ENCODE measurements at places on chromosomes 7 and 10.

- no peak for DNase-seq
Measured at GRCh38 chr10:47261121-47261520, 38.9 kb upstream of the GDF10 start.

- no peak for DNase-seq
Measured at GRCh38 chr10:1147810-1148209, 91.6 kb downstream of the WDR37 start.

- DNase-seq: no peak
Measured at GRCh38 chr7:92632791-92633190, 42.6 kb upstream of the FAM133B start.

DNA sequence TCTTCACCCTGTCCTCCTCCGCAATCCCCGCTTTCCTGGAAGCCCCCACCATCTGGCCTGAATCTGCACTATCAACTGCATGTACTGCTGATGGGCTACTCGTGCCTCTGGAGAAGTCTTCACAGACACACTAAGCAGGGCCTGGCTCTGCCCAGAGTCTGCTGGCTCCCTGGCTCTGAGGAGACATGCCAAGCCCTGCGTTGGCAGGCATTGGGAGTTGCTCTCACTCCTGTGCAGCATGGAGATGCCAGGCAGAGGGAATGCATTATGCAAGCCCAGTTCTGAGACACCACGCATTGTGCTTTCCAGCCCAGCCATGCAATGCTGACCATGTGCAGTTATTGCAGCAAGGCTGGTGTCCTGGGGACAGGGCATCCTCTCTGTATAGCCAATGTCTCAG lies 314.6 kb downstream of the CXCL12 start:
- no peak for DNase-seq

DNA sequence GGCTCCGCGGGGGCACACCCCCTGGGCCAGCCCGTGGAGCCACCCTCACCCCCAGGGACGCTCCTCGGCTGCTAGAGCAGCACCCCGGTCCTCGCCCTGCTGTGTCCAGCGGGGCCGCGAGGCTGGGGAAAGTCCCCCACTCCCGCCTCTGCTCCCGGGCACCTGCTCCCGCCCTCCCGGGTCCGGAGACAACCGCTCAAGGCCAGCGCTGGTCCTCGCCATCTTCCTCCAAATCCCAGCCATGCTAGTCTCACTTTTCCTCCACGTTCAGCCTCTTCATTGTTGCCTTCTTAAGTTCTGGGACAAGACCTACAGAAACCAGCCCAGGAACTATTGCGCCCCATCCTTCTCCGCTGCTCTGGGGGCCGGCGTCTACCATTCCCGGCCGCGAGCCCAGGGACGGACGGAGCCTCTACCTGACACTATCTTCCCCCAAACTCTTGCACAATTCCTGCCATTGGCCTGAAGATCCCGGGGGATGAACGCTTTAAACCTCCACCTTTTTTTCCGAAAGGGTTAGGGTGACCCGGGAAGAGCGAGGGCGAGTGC lies 4.8 kb upstream of the KCP start:
- no peak for DNase-seq

- no peak for DNase-seq
Measured at GRCh38 chr10:98642281-98642680, 195.5 kb upstream of the HPS1 start.

GRCh38 chr10:70974351-70974901 lies 86.1 kb upstream of the PCBD1 start:
- DNase-seq: no peak

DNA sequence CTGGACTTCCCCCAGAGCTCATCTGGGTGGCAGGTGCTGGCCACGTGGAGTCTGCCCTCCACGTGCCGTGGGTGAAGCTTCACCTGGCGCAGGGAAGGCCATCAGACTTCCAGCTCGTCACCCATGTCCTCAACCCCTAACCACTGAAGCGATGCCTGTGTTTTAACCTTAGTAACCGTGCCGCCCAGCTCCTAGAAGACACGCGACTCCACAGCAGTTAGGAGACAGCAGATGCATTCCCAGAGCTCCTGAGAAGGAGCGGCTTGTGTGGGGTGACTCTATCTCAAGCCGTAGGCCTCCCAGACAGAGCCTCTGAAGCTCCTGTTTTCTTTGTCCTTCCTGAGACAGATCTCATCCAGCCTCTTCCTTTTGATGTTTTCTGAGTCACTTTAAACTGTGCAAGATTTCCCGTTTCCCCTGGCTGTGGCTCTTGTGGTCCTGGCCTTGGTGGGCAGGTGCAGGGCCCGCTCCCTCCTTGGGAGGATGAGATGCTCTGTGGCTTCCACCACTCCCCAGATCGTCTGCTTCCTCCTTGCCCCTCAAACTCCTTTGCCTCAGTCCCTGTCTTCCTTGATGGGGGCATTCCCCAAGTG lies 41.4 kb upstream of the AP5Z1 start:
- no peak for DNase-seq

DNA sequence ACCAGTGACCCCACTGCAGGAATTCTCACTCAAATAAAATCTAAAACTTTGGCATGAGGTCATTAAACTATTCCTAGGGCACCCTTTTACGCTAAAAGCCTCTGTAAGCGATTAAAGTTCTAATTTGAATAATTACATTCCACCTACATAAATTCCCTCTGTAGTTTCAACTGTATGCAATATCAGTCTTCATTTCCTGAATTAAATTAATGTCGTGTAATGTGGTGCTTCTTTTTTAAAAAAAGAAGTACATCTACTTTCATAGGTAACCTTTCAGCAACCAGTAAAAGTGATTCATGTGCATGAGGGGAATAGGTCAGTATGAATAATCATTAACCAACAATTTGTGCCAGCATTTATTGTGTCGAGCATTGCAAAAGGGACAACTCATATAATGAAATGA lies 44.7 kb downstream of the IMMP2L start:
- no peak for DNase-seq

DNA sequence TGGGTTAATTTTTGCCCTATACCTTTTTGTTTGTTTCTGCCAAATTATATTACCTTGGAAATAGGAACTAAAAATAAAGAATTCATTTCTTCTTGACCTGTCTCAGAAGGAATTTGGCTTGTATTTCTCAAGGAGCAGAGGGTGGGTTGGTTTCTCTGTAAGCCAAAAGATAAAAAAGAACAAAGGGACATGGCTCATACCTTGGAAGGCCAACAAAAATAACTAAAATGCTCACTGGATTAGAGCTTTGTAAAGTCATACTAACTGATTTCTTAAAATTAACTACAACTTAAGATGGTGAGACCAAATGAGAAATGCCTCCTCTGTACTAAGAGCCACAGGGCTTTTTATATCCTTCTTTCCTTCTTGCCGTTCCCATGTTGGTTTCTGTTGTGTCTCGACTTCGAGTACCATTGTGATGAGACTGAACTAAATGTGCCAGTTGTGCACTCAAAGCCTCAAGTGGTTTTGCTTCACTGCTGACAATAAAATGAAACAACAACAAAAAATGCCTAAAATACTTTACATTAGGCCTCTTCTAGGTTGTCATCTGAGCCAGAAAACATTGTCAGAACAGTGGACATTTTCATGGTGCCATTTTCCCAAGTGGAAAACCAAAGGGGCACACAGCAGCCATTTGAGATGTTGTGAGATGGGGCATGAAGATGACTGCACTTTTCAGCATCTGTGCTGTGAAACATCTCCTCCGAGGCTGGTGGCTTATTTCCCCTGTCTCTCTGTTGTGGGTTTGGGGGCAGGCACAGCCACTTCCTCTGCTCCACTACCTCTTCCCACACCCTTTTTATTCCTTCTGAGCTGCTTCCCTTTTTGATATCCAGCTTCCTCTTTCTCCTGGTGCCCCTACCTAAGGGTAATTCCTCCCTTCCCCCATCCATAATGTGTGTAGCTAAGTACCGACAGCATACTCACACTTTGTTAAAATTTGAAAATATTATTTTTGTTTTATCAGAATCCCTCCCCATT lies 51.8 kb upstream of the AGR3 start:
- DNase-seq: no peak

DNA sequence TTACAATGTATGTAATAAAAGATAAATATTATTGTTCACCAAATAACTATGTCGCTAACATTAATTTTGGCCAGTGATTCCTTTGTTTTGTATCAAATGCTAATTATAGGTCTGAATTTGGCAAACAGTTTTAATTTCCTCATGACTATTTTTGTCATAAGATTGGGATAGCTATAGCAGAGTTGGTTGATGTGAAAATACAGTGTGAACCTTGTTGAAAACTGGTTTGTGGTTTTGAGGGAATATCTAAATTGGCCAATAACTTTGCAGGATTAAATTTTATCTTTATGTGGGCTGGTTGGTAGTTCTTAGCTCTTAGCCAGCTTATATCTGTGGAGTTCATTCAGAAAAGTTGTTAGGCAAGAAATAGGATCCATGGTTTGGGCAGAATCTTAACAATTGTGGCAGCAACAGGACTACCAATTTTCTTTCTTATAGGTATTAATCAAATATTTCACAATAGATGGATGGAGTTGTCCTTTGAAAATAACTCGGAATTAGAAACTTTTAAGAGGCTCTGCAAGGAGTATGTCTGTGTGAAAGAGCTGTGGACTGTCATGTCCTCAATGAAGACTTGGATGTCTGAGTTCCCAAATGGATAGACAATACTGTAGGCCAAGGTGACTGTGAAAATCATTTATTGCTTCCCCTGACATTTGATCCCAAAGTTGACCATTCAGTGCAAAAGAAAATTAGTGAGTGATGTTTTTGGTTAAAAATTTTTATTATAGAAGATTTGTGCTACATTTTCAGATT lies 73.5 kb downstream of the PRKG1 start:
- no peak for DNase-seq

DNA sequence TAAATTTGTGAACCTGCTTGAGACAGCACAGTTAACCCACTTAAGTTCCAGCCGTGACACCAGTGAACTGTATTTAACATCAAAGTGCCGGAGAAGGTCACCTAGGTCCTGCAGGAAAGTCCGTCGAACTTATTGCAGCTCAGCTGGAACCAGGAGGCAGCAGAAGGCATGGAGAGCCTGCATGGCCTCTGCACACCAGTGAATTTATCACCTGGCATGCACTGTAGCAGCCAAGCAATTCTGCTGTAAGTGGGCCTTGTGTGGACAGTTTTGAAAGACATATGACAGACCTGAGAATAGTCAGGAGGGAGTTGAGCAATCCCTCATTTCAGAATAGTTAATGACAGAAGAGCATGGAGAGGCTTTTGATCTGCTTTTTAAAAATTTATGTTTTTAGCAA lies 108.8 kb downstream of the PLXDC2 start:
- no peak for DNase-seq

DNA sequence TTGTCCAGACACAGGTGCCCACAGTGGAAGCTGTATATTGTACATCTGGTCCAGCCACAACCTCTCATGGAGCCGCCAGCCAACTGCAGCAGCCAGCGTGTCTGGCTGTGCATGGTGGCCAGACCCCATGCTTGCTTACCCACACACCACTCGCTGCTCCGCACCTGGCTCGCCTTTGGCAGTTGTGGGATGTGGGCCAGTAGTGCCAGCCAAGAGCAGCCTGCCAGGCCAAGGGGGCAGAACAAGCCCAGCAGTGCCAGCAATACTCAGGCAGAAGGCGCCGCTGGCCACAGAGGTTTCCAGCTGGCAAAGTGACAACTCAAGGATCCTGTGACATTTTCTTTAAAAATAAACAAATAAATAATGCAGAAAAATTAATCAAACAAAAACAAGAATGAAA lies 11.7 kb upstream of the TMEM243 start:
- DNase-seq: no peak

- DNase-seq: no peak
Measured at GRCh38 chr10:10092581-10092980, 925.1 kb upstream of the CELF2 start.

DNA sequence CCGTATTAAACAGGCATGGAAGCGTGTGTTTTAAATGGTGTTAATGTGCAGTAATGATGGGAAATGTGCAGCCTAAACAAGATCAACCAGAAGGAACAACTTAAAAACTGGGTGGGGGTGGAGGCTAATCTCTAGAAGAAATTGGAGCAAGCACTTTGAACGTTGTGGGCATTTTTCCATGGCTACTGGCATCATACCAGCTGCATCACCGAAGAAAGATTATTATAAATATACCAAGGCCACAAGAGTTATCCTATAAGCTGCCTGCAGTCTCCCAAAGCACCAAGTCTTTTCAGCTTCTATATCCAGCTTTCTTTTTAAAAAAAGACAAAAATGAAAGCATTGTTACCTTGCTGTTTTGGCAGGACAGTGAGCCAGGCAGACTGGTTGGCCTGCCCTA lies 79.9 kb downstream of the FGFR2 start:
- no peak for DNase-seq

DNA sequence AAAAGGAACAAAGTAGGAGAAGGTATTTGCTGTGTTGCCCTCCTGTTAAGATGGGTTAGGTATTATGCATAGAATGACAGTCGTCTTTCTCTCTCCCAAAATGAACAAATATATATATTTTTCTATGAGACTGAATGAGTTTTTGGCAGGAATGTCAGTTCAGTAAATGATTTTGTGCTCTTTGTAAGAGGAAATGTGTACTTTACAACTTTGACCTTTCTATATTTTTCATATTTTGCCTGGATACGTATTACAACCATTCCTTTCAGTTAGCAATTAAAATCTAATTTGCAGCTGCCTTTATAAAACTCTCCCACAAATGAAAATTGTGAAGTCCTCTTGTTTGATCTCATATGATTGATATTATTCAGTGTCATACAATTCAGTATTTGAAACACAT lies 336.6 kb upstream of the MEOX2 start:
- DNase-seq: no peak

- no peak for DNase-seq
Measured at GRCh38 chr7:112159351-112159750, 46.8 kb downstream of the DOCK4 start.

- no peak for DNase-seq
Measured at GRCh38 chr7:13327669-13328068, 640.2 kb downstream of the ARL4A start.

GRCh38 chr10:72309290-72310240 lies 35.8 kb downstream of the DDIT4 start:
- no peak for DNase-seq

DNA sequence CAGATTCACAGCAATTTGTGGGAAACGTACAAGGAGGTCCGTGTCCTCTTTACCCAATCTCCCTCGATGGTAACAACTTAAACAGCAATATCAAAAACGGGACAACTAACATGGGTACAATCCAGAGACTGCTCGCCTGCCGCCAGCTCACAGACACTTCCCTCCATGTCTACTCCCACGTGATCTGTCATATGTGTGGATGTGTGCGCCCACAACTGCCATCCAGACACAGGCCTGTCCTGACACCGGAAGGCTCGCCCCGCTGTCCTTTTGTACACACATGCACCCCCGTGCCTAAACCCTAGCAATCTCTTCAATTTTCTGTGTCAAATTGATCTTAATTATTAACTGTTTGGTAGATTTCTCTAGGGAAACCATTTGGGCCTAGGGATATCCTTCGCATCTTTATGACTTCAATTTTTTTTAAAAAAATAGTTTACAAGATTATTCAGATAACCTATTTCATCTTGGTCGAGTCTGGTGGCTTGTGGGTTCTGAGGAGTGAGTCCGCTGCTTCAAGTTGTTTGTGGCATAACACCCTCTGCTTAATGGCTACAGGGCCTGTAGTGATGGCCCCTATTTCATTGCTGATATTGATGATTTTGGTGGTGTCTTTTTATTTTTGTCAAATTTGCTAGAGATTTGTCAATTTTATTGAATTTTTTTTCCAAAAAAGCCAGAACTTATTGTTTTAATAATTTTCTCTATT lies 260.6 kb downstream of the MAD1L1 start:
- no peak for DNase-seq

Measured in stimulated activated CD4-positive, alpha-beta T cell treated with anti-CD3 and anti-CD28 coated beads, Interleukin-1b, Interleukin-23, amount 100 ng/mL, for 1 hour (primary cell).